ENCODE measurements at places on chromosomes 13 and 19.

DNA sequence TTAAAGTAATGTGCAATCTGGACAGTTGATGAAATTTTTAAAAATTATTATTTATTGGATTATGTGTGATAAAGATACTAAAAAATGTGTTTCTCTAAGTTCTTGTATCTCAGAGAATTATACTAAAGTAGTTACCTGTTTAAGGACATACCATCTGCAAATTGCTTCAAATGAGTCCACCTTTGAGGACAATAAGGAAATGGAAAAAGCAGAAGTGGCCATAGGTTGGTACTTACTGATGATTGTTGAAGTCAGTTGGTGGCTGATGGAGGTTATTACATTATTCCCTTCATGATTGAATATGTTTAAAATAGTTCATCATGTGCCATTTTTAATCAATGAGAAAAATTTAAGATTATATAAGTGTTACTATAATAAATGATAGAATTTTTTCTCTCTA, 367.0 kb downstream of the MYO16 start:
- H3K4me1 ChIP-seq = no peaks in the 10 kb centered on the region
- no peaks in the 10 kb centered on the region for H3K27me3 ChIP-seq
- H3K4me3 ChIP-seq = no peak overlapping the region

GRCh38 chr19:46546194-46546896, 50.7 kb upstream of the PNMA8B start:
- H3K27ac ChIP-seq = no peak overlapping the region
- peaks cover 3% of the 10 kb centered on the region for H3K27me3 ChIP-seq
- peak; percentile 31 for DNase-seq
- no peak overlapping the region for H3K4me3 ChIP-seq

GRCh38 chr13:45863709-45864590, 12.4 kb upstream of the SIAH3 start:
- H3K27me3 ChIP-seq = peaks cover 19% of the 10 kb centered on the region
- no peak overlapping the region for H3K4me3 ChIP-seq
- no peak overlapping the region for H3K27ac ChIP-seq
- DNase-seq = no peak

GRCh38 chr19:5321851-5322681, 18.5 kb downstream of the PTPRS start:
- H3K36me3 ChIP-seq = no peaks in the 10 kb centered on the region
- DNase-seq = no peak
- H3K27me3 ChIP-seq = peaks cover 11% of the 10 kb centered on the region
- no peak overlapping the region for H3K27ac ChIP-seq
- no peaks in the 10 kb centered on the region for H3K4me1 ChIP-seq

DNA sequence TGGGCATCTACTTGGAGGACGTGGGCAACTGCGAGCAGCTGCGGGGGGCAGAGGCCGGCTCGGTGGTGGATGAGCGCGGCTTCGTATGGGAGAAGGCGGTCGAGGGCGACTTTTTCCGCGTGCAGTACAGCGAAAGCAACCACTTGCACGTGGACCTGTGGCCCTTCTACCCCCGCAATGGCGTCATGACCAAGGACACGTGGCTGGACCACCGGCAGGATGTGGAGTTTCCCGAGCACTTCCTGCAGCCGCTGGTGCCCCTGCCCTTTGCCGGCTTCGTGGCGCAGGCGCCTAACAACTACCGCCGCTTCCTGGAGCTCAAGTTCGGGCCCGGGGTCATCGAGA, 10.3 kb upstream of the STRN4 start:
- no peak overlapping the region for H3K27ac ChIP-seq
- H3K27me3 ChIP-seq = no peaks in the 10 kb centered on the region
- H3K36me3 ChIP-seq = peaks cover 11% of the 10 kb centered on the region
- H3K4me1 ChIP-seq = peaks cover 19% of the 10 kb centered on the region

DNA sequence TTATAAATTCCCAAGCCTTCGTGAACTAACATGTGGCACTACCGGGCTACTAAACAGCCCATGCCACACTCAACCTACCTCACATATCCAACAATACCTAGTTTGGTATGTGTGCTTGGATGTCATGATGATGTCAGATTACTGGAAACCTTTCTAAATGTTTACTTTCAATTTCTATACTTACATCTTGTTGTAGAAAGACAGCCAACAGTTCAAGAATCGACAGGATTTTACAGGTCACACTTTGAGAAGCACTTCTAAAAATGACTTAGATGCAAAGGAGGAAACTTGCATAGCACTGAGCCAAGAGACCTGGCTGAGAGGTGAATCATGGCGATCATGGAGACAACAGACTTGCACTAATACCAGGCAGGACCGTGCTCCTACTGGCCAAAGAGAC, 209.9 kb downstream of the COL4A1 start:
- no peaks in the 10 kb centered on the region for H3K36me3 ChIP-seq
- no peak overlapping the region for H3K27ac ChIP-seq
- no peak for DNase-seq
- no peaks in the 10 kb centered on the region for H3K27me3 ChIP-seq

GRCh38 chr13:110380359-110381028, 73.4 kb downstream of the COL4A2 start:
- H3K4me3 ChIP-seq = no peak overlapping the region
- DNase-seq = no peak
- H3K4me1 ChIP-seq = no peaks in the 10 kb centered on the region

DNA sequence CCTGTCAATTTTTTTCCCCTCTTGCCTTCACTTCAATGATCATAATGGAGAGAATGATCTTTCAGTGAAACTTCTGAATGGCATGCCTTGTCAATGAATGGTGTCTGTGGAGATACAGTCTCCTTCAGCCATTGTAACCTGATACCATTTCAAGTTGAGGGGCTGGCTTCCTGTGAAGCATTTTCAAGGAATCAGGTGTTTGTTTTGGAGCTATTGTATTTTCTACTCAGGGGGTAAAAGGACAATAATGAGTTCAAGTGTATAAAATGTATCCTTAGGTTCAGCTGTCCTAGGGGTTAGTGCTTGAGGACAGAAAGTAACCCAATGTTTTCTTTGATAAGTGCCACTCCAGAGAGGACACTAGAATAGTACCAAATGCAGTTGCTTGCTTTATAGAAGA, 23.8 kb upstream of the CBY2 start:
- H3K27ac ChIP-seq = no peak overlapping the region
- peaks cover 3% of the 10 kb centered on the region for H3K27me3 ChIP-seq
- H3K4me1 ChIP-seq = no peaks in the 10 kb centered on the region

GRCh38 chr19:17807731-17808316, 12.9 kb downstream of the B3GNT3 start:
- H3K27me3 ChIP-seq = peaks cover 11% of the 10 kb centered on the region
- no peak overlapping the region for H3K4me3 ChIP-seq
- H3K4me1 ChIP-seq = peaks cover 42% of the 10 kb centered on the region
- no peaks in the 10 kb centered on the region for H3K36me3 ChIP-seq
- peak; percentile 21 for DNase-seq
- H3K27ac ChIP-seq = no peak overlapping the region
